ENCODE measurements at places on chromosomes 3 and 15.

DNA sequence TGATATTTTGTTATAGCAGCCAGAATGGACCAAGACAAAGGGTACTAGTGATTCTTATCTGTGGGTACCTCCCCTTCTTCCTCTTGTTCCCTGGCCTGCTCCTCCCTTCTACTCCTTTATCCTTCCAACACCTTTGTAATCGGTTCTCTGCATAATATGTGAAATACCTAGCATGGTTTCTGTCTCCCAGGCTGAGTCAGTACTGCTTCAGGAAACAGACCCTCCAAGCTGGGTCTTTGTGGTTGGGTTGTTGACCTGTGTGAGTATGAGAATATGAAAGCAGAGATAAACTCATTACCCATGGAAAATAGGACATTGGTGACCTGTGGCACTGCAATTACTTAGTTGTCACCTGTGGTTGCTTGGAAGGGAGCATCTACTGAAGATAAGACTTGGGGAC, 69.3 kb upstream of the KLF13 start:
- no peak for DNase-seq

DNA sequence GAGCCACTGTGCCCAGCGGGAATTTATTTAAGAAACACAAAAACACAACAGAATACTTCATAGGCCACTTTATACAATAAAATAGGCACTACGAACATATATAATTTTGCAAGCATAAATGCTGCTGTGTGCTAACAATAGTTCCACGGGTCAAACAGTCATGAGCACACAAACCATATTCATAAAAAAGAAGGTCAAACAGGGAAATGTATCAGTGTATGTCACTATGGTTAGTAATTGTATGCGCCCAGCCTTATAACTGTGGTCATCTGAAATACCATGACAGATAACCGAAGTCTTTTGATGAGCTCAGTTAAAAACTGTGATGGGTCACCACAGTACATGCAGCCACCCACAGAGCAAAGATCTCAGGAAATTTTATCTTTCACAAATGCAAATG, 38.1 kb upstream of the NR2C2 start:
- DNase-seq, result no peak

GRCh38 chr3:42822828-42823227, 13.6 kb downstream of the ACKR2 start:
- DNase-seq, result no peak

GRCh38 chr15:95620934-95621579, 709.4 kb upstream of the NR2F2 start:
- no peak for DNase-seq

GRCh38 chr3:57464801-57465200, 79.3 kb downstream of the DNAH12 start:
- no peak for DNase-seq

DNA sequence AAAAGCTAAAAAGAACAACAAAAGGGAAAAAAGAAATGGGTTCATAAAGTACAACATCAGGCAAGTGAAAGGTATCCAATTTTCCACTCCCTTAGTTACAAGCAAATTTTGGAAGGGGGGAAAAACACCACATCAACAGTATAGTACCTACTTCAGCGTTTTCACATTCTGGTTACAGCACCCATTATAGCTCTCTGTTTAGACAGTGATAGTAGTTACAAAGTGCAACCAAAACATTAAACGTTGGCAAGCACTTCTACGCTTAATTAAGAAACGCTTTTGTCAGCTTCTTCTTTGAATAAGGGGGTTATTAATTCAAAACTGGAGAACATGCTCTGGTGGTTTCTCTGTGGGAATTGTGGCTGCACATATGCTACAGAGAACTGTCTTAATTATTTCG, 180.2 kb downstream of the VPS13C start:
- DNase-seq, result no peak

- DNase-seq, result no peak
Measured at GRCh38 chr15:74624020-74624602, 8.5 kb downstream of the CLK3 start.

- peak; percentile 26 for DNase-seq
Measured at GRCh38 chr3:11059090-11059798, 66.7 kb downstream of the SLC6A1 start.

GRCh38 chr3:16912400-16913263, 27.9 kb downstream of the PLCL2 start:
- DNase-seq, result no peak

DNA sequence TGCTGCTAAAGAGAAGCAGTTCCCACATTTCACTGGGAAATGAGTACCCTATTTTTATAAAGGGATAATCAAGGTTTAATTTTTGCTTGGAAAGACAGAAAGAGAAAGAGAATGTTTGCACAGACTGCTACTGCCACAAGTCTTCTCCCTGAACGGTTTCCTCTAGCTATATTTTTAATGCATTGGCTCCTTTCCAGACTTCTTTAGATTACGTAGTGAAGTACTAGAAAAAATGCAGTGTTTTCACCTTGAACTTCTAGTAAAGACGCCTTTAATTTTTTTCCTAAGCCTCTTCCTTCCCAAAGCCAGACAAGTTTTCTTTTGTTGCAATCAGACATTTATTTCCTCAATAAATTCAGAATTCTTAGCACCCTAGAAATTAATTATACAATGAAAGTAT, 248.3 kb upstream of the CCDC54 start:
- no peak for DNase-seq

- DNase-seq, result peak; percentile 88
Measured at GRCh38 chr3:128993461-128994172, at the start of gene CFAP92. CFAP92 (minus strand) TSS chr3:128994076; CDS start chr3:128993304, 772 bp downstream.

DNA sequence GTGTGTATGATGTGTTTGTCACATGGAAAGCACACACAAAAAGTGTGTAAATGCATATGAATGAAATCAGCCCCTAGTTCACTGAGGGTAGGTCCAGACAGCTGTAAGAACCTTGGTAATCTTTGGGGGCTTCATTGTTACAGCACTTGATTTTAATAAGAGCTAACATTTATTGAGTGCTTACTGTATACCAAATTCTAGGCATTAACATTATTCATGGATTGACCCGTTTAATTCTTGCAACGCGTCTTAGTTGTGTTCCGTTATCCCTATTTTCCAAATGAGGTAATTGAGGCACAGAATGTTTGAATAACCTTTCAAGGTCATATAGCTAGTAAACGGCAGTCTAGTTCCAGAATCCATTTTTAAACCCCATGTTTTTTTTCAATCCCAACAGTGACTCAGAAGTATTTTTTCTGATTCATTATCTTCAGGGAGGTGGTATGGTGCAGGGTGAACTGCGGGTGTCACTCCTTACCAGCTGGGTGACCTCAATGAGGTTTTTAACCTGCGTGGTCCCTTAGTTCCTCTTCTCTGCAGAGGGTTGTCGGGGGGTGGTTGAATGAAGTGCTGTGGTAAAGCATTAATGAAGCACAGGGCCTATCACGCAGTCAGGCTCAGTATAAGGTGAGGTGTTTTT, 14.2 kb downstream of the RAB8B start:
- no peak for DNase-seq

DNA sequence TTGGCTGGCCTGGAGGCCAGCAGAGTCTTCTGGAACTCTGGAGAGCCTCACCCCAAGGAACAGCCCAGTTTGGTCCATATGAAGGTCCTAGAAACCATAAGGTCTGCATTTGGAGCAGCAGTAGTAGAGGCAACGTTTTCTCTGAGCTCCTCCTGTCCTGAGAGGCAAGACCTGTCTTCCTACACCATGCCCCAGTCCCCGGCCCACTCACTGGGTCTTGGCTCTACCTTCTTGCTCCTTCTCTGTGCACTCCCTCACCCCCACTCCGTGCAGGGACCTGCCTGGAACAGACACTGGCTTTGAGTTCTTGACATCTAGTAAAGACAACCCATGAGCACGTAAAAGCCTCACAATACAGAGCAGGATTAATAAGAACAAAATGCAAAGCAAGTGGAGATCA, 76.6 kb downstream of the CHRD start:
- DNase-seq, result no peak

DNA sequence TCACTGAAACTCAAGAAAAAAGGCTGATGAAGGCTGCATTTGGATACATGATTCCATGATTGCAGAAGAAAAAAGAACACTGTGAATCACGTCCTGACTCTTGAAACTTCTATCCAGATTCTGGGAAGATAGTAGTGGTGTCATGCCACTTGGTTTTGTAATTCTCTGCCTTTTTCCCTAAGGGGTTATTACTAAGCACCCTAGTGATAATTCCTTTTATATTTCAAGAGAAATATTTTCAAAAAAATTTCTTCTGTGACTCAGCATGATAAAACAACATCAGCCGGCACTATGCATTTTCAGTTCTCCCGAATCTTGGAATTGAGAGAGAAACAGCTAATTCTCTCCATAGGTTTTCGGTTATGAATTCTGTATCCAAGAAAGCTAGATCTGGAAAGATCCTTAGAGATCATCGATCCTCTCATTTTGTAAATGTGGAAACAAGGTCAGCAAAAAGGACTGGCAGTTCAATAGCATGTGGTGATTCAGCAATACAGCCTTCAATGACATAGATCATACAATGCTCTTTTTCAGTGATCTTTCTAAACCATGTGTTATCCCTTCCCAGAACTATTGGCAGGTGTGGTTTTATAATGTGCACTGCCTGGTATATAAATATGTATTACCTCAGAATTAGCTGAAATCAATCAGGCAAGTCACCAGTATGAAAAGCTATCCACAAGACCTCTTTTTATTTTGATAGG, 42.6 kb upstream of the TP63 start:
- DNase-seq, result no peak

- no peak for DNase-seq
Measured at GRCh38 chr3:73485877-73486330, 138.8 kb downstream of the PDZRN3 start.

- no peak for DNase-seq
Measured at GRCh38 chr3:189602471-189602870, 28.7 kb upstream of the TP63 start.

- DNase-seq, result no peak
Measured at GRCh38 chr3:79872483-79872882, 104.7 kb upstream of the ROBO1 start.

DNA sequence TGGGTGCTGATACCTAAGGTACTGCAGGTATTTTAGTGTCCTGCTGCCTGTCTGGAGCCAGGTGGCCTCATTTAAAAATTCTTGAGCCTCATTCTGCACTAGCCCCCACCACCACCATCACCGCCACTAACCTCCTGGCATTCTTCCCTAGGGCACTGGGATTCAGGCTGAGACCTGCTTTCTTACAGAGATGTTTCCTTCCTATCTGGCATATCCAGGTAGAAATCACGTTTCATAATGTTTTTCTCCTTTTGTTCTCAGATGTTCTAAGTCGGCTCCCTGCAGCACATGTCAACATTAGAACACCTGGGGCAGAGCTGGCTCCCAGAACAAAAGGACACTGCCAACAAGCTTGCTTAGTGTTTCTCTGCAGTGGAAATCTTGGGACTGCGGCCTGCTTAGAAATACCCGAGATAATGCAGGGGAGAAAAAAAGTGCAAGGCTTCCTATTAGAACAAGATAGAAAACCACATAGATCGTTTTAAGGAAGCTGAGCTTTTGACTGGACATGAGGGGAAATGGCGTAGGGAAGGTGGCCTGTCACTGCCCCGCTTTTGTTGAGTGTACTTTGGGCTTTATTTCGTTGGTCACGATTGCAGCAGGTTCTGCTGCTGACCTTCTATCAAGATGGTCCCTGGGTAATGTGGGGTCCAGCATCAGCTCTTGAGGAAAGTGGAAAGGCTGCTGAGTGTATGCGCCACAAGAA, 59.6 kb upstream of the PPARG start:
- no peak for DNase-seq

DNA sequence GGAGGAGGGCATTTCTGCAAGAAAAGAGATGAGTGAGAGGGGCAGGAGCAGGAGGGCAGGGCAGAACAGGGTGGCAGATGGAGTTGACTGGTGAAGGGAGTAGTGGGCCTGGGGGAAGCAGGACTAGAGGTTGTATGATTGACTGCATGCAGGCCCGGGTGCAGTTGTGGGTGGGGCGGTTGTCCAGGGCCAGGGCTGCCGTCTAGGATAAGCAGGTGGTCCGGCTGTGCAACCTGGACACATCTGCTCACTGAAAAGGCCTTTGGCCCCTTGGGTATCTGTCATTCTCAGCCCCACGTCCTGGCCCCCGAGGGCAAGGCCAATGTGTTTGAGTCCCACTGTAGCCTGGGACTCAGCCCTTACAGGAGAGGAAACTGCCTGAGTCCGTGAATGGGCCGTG, 25.4 kb downstream of the ALS2CL start:
- no peak for DNase-seq

DNA sequence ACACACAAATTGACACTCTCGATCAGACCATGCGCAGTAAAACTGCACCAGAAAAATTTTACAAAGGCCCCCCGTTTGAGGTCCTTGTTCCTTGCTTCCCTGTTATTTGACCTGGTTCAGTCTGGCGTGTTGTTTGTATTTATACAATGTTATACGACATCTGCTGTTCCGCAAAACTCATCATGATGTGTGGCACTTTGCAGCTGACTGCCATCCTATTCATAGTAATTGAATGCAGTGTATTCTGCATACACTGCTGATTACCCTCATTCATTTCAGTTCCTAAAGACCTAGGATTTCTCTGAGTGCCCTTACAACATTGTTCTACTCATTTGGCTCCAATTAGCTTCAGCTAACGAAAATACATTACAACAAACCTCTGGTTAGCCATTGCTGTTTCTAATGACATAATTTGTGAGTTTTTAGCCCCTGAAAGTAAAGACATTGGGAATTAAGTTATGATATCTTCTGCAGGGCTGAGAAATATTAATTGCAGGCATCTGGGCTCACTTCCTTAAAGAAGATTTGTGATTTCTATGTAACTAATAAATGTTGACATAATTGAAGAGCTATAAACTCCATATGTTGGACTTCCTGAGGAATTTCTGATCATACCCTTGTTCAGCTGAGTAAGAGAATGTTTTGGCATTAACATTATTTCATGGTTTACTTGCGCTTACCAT, 75.7 kb downstream of the C3orf38 start:
- DNase-seq, result no peak

GRCh38 chr3:162103808-162104207, 607.2 kb downstream of the OTOL1 start:
- DNase-seq, result no peak

- DNase-seq, result no peak
Measured at GRCh38 chr3:123713211-123713610, 128.4 kb upstream of the HACD2 start.
